Neuronal stem cell (in vitro differentiated cells): ENCODE measurements at places on chromosomes 4 and X.

DNA sequence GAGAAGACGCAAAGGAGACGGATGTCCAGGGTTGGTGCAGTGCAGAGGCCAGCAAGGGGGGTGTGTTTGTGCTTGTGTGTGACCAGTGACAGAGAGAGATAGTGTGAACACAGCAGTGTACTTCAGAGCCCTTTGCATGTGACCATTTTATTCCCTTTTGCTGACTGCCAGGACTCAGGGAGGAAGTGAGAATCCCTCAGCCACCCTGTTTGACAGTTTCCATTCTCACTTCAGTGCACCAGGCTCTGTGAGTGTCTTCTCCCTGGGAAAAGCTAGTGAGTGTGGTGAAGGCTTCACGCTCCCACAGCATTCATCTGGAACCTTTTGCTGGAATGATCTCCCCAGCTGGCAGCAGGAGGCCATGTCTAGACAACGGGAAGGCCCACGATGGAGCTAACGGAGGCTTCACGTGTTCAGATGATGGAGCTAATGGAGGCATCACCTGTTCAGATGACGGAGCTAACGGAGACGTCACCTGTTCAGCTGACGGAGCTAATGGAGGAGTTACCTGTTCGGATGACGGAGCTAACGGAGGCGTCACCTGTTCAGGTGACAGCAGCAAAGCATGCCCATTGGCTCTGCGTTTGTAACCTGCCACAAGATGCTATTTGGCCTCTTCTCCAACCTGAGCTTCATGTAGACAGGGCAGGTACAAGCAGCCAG lies 195.4 kb downstream of the AFAP1 start:
- DNase-seq: no peak

- no peak for DNase-seq
These were observed 8.8 kb downstream of the HTT-AS start for GRCh38 chr4:3065551-3065950.

DNA sequence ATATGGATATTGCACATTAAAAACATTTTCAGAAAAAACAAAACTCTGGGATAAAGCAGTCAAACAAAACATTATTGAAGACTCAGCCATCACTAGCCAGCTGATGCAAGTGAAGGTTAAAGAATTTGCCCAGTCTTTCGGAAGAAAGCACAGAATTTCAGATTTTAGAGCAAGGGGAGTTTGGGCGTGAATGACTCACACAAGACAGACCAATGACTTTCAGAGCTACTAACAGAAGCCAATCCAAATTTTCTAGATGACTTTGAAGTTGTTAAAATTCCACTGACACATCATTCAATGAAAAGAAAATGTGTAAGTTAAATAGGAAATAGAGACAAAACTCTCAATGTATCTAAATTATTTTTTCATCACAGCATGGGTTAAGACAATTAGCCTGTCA lies 4.0 kb downstream of the MRFAP1L1 start:
- DNase-seq: no peak

GRCh38 chr4:74549936-74550335 lies 105.0 kb downstream of the AREG start:
- DNase-seq: no peak

DNA sequence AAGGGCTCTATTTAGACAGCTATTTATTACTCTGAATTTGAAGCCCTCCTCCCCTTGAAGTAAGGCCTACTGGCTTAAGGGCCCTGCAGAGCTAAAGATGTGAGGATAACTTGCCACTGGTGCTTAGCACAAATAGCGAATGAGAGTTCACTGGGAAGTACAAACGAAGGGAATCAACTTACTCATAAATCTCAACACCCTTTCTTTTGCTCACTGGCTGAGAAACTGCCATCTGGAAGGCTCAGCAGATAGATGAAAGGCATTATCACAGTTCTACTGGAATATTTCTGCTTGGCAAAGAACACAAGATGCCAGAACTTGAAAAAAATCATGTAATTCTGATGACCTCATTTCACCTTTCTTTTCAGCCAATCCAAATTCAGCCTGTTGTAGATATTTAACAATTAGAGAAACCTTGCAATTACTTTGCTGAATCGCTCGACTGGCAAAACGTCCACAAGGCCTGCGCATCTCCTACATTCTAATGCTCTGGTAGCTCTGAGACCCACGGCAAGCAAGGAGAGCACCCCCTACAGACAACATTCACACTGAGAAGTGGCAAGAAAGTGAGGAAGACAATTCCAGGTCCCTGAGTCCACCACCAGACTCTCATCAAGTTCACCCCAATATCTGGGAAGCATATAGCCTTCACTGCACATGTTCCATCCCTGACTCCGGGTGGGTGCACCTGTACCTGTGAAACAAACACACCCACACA lies 27.5 kb downstream of the TSPAN5 start:
- no peak for DNase-seq

DNA sequence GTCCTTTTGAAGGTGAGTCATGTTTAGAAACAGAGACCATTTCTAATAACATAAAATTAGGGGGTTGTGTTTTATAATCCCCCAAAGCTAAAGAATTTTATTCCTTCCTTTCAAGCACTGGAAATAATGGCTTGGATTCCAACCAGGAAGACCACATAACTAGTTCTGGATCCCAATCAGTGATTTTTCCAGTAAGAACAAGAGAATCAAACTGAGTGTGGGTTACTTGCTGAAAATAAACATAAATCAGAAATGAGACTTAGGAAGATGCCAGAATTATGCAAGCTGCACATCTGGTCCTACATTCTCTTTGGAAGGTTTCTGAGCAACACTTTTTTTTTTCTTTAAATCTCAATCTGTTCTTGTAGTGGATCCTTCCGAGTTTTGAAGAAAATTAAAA lies 76.3 kb downstream of the SOWAHB start:
- no peak for DNase-seq
